ENCODE measurements at places on chromosomes 4 and X.

- DNase-seq = no peak
These were observed 440.3 kb downstream of the ZIC3 start for GRCh38 chrX:138006180-138006579.

- DNase-seq = no peak
These were observed 755.8 kb downstream of the RPA4 start for GRCh38 chrX:97639526-97639925.

GRCh38 chr4:16290681-16291420 is 64.6 kb upstream of the TAPT1 start:
- no peak for DNase-seq

DNA sequence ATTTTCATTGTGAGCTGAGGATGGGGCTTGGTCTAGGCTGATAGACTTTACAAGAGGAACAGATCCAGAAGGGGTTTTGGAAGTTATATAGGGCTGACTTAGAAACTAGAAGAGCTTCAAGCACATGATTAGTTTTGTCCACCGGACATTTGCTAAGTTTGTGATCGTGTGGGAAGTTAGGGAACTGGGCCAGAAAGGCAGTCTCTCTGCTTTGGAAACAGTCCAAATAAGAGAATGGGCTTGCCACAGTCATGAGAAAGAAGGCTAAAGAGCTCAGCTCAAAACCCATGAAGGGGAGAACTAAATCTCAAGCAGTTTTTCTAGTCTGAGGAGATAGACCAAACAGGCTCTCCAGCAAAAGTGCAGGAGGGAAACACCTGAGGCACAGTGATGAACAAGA is 67.8 kb downstream of the ZNF674 start:
- no peak for DNase-seq

DNA sequence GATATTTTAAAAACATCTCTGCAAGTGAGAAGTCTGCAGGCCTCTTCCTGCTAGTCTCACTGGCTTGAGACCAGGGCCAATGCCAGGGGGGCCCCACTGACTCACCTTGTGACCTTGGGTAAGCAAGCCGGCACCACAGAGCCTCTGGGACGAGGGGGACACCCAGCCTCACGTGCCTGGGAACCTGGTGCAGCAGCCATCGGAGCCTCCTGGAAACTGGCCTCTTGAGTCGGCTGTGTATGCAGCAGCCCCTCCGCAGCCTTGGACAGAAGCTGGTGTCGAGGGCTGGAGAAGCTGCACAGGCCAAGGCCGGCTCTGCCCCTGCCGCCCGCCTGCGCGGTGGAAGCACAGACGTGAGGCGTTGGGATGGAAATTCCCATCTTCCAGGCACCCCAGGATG is 8.7 kb downstream of the TADA2B start:
- no peak for DNase-seq

DNA sequence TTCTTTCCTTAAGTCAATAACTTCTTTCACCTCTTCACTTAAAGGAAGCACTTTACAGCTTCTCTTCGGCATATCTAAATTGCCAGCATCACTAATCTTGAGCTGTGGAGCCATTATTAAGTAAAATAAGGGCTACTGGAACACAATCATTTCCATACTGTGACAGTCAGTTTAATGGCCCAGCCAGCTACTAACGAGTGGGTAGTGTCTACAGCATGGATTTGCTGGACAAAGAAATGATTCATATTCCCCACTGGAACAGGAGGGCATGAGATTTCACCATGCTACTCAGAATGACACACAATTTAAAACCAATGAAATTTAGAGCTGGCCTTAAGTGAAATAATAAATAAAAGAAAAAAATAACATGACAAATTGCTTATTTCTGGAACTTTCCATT is 72.1 kb downstream of the DDIT4L start:
- DNase-seq = no peak
